Memory B cell (primary cell): ENCODE measurements at places on chromosomes 4 and X.

DNA sequence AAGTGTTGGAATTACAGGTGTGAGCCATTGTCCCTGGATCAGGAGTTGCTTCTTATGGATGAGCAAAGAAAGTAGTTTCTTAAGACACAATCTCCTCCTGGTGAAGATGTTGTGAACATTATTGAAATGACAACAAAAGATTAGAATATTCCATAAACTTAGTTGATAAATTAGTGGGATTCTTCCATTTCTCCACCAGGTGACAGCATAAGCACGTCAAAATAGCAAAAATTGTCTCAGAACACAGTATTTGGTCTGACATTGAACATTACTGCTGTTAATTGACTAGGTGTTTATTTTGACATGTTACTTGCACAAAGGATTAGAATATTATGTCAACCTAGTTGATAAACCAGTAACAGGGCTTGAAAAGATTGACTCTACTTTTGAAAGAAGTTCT, 21.6 kb downstream of the CLDN34 start:
- no peak for DNase-seq

DNA sequence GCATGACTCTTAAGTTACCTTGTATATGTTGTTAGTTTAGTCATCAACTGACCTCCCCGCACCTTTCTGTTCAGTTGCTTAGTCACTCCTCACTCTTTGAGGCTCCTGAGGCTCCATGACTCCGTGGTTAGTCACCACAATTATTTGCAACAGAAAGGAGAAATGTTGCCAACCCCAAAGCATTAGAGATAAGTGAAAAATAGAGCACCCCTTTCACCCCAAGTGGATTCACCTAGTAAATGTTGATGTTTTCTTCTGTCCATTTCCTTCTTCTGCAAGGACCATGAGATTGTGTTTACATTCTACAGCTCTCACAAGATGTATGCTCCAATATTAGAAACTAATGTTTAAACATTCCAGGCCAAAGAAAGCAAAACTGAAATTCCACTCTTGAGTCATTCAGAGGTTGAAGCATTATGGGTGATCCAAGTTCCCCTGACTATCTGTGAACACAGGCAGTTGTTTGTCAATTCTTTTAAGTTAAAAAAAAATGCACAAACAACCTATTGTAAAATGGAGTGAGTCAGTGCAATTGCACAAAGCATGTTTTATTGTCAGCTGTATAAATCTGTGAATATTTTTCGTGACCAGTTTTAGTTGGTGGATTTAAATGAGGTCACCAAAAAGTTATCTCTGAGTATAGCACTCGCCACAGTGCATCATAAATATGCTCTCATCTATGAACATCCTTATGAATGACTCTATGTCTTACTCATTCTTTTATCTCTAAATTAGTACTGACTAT, 552.4 kb upstream of the MAGEB2 start:
- no peak for DNase-seq

- DNase-seq, result no peak
These were observed 475.5 kb upstream of the FGF16 start for GRCh38 chrX:76971393-76972376.

DNA sequence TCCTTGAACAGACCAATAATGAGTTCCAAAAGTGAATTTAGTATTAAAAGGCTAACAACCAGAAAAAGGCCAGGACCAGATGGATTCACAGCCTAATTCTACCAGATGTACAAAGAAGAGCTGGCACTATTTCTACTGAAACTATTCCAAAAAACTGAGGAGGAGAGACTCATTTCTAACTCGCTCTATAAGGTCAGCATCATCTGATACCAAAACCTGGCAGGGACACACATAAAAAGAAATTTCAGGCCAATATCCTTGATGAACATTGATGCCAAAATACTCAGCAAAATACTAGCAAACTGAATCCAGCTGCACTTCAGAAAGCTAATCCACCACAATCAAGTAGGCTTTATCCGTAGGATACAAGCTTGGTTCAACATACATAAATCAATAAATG, 35.8 kb upstream of the USP46 start:
- no peak for DNase-seq

- DNase-seq, result no peak
These were observed 340.0 kb upstream of the GALNTL6 start for GRCh38 chr4:171473155-171473554.

DNA sequence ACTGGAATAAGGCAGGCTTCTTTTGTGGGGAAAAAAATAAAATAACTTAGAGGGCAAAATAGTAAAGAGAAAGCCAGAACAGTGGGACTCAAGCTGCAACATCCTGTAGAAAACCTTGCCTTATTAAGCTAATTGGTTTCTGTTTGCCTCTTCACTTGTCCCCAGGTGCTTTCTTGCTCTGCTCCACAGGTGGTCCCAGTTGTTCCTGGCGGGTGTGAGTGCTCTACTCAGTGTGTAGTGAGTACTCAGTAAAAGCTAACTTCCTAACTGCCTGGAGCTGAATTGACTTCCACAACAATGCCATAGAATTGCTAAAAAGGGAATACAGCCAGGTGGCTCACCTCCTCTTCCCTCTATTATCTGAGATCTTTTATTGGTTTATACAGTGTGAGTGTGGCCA, 930.2 kb downstream of the C4orf33 start:
- no peak for DNase-seq

GRCh38 chr4:23934915-23935314, 45.1 kb upstream of the PPARGC1A start:
- no peak for DNase-seq

GRCh38 chr4:2397596-2398379, 20.7 kb downstream of the ZFYVE28 start:
- no peak for DNase-seq

DNA sequence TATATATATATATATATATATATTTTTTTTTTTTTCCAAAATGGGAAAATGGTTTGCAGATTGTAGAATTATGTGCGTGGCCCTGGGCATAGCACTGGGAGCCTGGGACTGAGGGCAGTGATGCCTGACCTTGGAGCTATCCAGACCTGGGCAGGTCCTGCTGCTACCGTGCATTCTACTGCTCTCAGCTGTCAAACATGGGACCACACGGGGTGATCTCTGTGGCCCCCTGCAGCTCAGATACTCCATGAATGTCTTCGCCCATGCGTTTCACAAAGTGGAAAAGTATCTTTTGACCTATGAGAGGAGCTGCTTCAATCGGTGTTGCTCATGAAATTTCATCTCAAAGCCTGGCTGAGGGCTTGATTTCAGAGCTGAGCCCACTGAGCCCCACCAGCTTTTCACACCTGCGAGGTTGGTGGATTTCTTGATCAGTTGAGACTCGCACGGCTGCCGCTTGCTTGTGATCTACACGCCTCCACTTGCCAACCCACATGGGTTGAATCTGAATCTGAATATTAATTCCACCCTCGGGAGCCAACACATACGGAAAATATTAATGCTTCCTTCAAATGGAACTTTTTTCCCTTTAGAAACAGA, 35.7 kb downstream of the ING2 start:
- no peak for DNase-seq

- DNase-seq, result no peak
These were observed 14.5 kb downstream of the CLCN4 start for GRCh38 chrX:10171249-10171648.

DNA sequence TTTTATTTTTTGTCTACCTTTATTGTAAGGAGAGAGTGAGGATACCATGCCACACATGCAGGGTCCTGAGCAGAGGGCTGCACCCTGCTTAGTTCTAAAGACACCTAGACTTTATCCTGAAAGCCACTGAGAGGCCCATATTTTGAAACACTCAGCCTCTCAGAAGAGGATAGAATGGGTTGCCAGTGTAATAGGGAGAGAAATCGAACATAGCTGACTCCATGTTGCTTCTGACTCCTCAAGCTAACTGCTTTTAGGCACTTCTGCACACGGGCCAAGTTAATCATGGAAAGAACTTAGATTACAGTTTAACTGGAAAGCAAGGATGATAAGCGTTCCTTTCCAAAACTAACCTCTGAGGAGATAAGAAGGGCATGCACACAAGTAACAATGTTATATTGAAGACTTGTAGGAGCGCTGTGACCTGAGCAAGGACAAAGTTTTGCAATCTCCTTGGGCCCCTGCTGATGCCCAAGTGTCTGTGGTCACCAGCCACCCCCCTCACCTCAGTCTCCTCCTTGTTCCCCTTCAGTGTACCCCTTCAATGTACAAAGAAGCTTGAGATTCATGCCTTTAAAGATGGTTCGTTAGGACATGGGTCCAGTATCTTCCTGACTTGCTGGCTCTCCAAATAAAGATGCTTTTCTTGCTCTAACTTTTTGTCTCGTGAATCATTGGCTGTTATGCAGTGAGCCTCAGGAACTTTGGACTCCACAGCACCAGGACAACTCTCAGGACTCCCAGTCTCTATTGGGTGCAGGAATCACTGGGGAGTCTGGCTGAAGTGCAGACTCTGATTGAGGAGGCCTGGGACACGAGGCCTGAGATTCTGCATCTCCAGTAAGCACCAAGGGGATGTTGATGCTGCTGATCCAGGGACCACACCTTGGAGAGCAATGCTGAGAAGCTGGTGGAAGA, 25.4 kb upstream of the CD99 start:
- no peak for DNase-seq

- DNase-seq, result no peak
These were observed 88.0 kb downstream of the FNIP2 start for GRCh38 chr4:158856852-158857251.

DNA sequence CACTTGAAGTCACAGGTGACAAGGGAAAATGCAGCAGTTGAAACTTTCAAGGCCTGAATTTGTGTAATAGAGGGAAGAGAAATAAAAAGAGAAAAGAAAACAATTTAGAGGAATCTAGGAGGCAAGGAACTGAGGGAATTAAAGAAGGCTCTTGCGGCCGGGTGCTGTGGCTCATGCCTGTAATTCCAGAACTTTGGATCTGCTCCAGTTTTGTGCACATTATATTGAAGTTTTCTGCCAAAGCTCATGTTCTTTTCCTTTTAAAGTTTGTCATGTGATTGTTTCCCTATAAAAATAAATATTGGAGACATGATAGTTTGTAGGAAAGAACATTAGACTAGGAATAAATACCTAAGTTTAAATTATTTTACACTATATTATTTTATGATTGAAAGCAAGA, 433.9 kb upstream of the CPEB2 start:
- no peak for DNase-seq

GRCh38 chr4:4792466-4792865, 67.0 kb upstream of the MSX1 start:
- no peak for DNase-seq

DNA sequence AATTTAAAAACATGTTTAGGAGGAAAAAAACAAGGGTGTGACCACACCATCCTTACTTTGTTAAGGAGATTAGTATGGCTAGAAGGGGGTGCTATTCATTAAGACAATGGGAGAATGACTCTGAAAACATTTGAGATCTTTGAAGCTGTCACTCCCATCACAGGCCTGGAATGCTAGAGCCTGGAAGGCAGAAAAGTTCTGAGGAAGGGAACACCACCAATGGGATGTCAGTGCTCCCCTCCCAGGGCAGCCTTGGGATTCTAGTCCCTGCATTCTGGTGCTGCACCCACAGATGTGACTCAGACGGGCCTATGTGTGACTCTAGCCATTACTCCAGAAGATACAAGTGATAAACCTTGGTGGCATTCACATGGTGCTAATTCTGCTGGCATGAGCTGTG, 162.2 kb upstream of the ANXA10 start:
- DNase-seq, result no peak

- DNase-seq, result no peak
These were observed 2.9 kb downstream of the GNRHR start for GRCh38 chr4:67751260-67751659.

DNA sequence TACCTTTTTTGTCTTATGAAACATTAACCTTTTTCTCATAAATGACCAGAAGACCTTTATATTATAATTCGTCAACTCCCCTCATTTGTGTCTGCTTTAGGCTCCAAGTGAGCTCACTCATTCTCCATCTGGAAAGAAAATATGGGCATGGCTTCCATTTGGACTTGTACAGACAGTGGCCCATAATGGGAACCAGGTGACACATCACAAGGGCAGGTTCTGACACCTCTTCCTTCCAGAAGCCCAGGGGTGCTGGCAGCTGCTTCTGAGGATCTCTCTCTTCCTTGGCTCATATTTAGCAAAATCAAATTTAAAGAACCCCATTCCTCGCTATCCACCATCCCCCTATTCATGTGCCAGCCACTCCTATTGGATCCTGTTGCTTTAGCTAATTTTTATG, 69.6 kb downstream of the CD38 start:
- no peak for DNase-seq

DNA sequence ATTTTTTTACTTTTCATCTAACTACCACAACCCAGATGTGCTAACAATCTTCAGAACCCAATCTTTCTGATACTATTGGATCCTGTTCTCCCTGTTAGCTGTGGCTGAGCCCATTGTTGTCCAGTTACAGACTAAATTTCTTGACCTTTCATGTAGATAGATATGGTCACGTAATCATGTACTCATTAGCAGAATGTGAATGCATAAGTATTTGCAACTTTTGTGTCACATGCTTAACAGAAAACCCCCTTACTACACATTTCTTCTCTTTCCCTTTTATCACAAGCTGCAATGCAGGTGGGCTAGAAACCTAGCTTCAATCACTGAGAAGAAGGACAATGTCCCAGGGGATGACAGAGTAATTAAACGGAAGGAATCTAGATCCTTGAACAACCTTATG, 13.1 kb upstream of the FAM13A start:
- no peak for DNase-seq

DNA sequence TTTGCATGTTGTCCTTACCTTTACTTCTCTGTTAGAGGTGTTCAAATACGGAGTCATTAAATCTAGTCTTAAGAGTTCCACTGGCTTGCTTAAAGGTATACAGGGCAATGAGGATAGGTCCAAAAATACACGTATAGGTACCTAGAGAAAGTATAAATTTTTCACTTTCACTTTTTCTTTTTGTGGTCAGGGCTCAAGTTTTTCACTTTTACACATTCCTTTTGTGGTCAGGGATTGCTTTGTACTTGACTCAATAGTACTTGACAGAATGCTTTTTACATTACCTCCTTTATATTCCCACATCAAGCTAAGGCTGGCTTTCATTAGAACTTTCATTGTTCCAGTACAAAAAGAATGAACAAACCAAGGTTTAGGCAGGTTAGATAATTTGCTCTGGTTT, 21.7 kb downstream of the TMEM184C start:
- DNase-seq, result no peak

GRCh38 chr4:146244496-146244895, 30.2 kb downstream of the REELD1 start:
- DNase-seq, result no peak

GRCh38 chrX:16587836-16588235, 62.1 kb upstream of the S100G start:
- no peak for DNase-seq
